ENCODE measurements at places on chromosomes 3 and 15.

DNA sequence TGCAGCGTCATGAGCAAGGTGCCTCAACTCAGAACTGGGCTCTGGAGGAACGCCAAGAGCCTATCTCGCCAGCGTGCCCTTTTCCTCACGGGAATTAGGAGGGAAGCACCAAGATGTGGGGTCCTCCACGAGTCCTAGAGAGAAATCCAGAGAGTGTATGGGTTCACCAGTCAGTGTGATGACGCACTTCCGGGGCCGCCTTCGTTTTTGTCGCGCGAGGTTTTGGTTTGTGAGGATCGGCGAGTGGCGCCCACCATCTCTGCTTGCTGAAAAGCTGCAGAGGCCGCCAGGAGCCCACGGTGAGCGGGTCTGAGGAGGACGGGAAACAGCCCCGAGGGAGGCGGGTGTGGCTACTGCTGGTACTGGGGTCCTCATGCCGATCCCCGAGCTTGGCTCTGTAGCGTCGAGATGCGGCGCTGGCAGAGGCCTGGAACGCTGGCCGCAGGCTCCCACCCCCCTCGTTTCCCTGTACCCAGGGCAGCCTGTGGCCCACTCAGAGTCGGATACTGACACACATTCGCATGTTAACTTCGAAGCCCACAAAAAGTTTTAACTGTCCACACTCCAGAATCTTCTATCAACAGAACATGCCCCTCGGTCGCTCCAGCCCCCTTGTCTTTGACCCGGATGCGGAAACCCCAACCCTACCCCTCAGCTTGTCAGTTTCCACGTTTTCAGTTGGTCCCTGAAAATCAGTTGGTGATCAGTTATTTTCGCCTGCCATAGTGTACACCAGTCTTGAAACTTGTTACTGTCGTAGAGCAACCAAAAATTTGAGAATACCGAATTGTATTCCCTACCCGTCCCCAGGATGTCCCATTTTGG lies 30.4 kb downstream of the ZNF662 start:
- DNase-seq, result no peak

- DNase-seq, result no peak
Observed at GRCh38 chr3:67957268-67957667, 302.9 kb upstream of the SUCLG2 start.

DNA sequence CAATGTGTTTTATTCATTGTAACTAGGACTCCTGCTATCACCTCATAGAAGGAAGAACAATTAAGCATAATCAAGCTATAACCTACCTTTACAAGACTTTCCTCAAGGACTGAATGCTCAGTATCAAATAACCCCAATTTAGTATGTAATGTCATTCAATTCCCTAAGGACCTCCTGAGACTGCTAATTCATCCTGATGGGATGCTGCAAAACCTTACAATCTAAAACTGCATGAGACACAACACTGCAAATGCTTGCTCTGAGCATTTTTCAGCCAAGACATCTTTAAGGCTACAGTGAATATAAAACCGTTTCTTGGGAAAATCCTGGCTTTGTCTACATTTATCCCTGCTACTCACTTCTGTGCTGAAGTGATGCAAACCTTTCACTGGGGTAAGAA lies 69.9 kb downstream of the RYK start:
- DNase-seq, result no peak

GRCh38 chr15:100771746-100772145 lies 107.9 kb upstream of the ALDH1A3 start:
- DNase-seq, result no peak

DNA sequence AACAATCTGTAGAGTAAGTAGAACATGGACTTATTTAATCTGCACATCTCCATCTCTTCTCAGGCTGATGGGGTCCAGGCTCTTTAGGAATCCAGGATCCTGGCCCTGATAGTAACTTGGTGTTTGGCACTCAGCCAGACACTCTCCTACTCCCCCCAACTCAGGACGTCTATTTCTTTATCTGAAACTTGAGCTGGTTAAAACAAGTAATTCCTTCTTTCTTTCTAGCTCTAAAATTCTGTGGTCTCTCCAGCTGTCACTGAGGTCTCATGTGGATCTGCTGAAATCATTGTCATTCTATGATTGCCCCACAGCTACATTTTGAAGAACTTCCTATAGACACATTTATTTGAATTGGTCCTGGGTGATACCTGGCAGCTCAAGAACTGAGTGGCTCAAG lies 59.0 kb downstream of the TP63 start:
- no peak for DNase-seq

DNA sequence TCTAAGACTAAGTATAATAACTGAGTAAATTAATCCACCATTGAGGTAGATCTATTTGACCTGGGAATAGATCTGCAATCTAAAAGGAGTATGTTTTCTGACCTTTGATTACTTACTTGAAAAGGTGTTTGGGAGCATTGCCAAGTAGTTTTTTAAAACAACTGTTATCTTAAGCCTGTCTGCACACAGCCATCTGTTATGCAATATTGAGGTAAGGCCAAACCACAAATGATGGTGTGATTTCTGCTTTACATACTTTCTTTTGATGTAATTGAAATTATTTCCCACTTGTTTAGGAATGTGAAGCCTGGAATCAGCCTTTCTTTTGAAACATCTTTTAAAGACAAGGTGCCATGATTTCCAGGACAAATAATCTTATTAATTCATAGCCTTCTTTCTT lies 274.0 kb downstream of the BBX start:
- DNase-seq, result peak; percentile 14
